ENCODE measurements at places on chromosomes 2 and 18. TPM values are rescaled to one million over a fixed set of nuclear protein-coding genes. Genes with fewer than 3 reads are reported as not detected.

FOXI3 gene
- not detected for polyA plus RNA-seq

GDF7 gene
- polyA plus RNA-seq, result under 0.01 TPM

AFG3L2 gene
- 56.6 TPM for polyA plus RNA-seq

MRO gene
- polyA plus RNA-seq, result not detected

ZFAND2B gene
- 52.4 TPM for polyA plus RNA-seq

PIEZO2 gene
- 1.8 TPM for polyA plus RNA-seq

NIF3L1 gene
- 29.1 TPM for polyA plus RNA-seq

ANKRD53 gene
- polyA plus RNA-seq, result 1.0 TPM

PTPN2 gene
- polyA plus RNA-seq, result 43.1 TPM

PSMA8 gene
- polyA plus RNA-seq, result 0.29 TPM

TTR gene
- polyA plus RNA-seq, result not detected

ASPRV1 gene
- polyA plus RNA-seq, result 1.2 TPM

PROM2 gene
- 2.5 TPM for polyA plus RNA-seq

PLGLB1 gene
- not detected for polyA plus RNA-seq

GALNT5 gene
- polyA plus RNA-seq, result 3.9 TPM

LINC00305 gene
- polyA plus RNA-seq, result not detected

DLX2 gene
- polyA plus RNA-seq, result not detected

SATB2 gene
- polyA plus RNA-seq, result 34.2 TPM

DCDC2C gene
- not detected for polyA plus RNA-seq

TFPI gene
- polyA plus RNA-seq, result 15.9 TPM

Data from sigmoid colon (tissue), 7 donors.